ENCODE measurements at places on chromosomes 6 and 20. TPM values are rescaled to one million over a fixed set of nuclear protein-coding genes. Genes with fewer than 3 reads are reported as not detected.
A peak's percentile ranks its signal among the peaks of the same experiment; 100 is the strongest.

DNA sequence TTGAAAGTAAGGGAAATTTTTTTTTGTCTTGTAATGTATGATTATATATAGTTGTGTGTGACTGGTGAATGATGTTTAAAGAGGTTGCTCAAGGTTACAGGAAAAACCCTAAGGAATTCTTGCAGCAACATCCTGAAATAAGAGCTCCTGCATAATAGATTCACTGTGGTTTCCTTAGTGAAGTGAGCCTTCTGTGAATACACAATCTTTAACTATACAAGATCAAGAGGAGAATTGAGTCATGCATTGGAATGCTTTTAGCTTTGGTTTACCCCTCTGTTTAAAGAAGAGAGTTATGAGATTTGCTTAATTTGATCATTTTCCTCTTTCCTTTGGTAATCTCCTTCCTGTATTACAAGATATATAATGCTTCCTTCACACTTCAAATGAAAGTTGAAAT is 141.6 kb upstream of the EYA4 start:
- no peak overlapping the region for H3K27ac ChIP-seq
- no peaks in the 10 kb centered on the region for H3K27me3 ChIP-seq
- H3K4me3 ChIP-seq, result no peak overlapping the region
- DNase-seq, result no peak
- H3K4me1 ChIP-seq, result no peaks in the 10 kb centered on the region
- no peaks in the 10 kb centered on the region for H3K36me3 ChIP-seq

BTN1A1 gene
- 0.10 TPM for total RNA-seq

GRCh38 chr20:35611482-35611881 is 4.1 kb upstream of the SPAG4 start:
- H3K27ac ChIP-seq, result no peak overlapping the region
- no peaks in the 10 kb centered on the region for H3K36me3 ChIP-seq
- no peak for DNase-seq

DNA sequence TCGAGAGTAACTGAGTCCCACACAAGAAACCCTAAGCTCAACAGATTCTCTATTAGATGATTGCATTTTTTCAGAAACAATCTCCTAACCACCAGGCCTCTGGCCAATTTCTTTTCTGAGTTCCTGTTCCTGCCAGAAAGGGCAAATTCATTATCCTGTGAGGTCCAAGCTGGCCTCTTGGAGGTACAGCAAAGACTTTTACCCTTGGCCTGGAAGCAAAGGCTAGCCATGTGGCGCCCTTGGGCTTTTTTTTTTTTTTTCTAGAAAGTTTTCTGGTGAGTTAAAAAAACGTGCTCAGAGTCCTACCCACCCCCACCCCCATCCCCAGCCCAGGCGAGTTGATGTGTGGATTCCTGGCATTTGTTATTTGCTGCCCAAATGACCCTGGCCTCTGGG is 59.0 kb upstream of the EEF1A1 start:
- no peak for DNase-seq
- peak overlapping the region; percentile 73 for H3K4me3 ChIP-seq
- peak overlapping the region; percentile 92 for H3K27ac ChIP-seq
- peaks cover 12% of the 10 kb centered on the region for H3K4me1 ChIP-seq
- H3K36me3 ChIP-seq, result peaks cover 2% of the 10 kb centered on the region
- no peaks in the 10 kb centered on the region for H3K27me3 ChIP-seq

BIRC7 gene
- total RNA-seq, result not detected

PCSK2 gene
- not detected for total RNA-seq

ANGPT4 gene
- total RNA-seq, result not detected

DNA sequence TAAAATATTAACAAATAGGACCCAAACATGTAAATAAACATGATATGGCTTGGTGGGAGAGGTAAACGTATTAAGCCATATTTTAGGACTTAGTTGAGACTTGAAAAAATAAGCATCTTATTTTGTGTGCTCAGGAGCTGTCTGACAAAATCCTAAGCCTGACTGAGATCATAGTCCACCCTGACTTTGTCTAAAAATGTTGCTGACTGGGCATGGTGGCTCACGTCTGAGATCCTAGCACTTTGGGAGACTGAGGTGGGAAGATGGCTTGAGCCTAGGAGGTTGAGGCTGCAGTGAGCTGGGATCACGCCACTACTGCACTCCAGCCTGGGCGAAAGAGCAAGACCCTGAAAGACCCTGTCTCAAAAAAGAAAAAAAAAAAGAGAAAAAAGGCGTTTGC is 52.1 kb downstream of the AIG1 start:
- no peak overlapping the region for H3K27ac ChIP-seq
- H3K27me3 ChIP-seq, result no peaks in the 10 kb centered on the region
- peaks cover 6% of the 10 kb centered on the region for H3K36me3 ChIP-seq
- DNase-seq, result no peak
- no peaks in the 10 kb centered on the region for H3K4me1 ChIP-seq

DACT2 gene
- total RNA-seq, result not detected

GJA1 gene
- total RNA-seq, result 0.12 TPM

All from T-helper 17 cell (primary cell).